ENCODE measurements at places on chromosomes 16 and 17.
A peak's percentile ranks its signal among the peaks of the same experiment; 100 is the strongest.

GRCh38 chr16:21116148-21116693, 34.4 kb downstream of the DNAH3 start:
- no peak for DNase-seq

GRCh38 chr17:78946631-78947030, 21.4 kb upstream of the TIMP2 start:
- no peak for DNase-seq

DNA sequence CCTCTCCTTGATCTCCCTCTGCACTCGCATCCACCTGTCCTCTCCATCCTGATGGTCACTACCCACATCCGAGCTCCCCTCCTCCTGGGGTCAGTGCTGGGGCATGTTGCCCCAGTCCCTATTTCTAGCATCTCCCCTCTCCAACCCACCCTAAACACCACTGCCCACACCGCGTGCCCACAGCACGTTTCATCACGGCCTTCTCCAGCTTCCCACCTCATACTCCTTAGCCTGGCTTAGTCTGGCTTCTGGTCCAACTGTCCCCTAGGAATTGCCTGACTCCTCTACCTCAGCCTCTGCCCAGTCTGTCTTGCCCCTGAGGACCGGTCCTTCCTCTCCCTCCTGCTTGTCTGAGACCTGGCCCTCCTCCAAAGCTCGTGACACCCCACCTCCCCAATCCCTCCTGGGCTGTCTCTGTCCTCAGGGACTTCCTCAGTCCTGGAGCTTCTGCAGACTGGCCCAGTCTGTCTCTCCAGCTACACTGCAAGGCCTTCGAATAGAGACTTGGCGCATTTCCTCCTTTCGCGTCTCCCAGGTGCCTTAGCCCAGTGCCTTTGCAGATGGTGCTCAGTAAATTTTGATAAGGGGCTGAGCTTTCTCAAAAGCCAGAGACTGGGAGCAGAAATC, 4.9 kb downstream of the ALOX15 start:
- DNase-seq: no peak

GRCh38 chr17:75034236-75034908, 12.4 kb downstream of the ATP5PD start:
- peak; percentile 47 for DNase-seq

GRCh38 chr17:17514361-17514992, 18.3 kb upstream of the RASD1 start:
- DNase-seq: no peak

- DNase-seq: no peak
Observed at GRCh38 chr16:10868104-10868595, 8.9 kb upstream of the CIITA start.

DNA sequence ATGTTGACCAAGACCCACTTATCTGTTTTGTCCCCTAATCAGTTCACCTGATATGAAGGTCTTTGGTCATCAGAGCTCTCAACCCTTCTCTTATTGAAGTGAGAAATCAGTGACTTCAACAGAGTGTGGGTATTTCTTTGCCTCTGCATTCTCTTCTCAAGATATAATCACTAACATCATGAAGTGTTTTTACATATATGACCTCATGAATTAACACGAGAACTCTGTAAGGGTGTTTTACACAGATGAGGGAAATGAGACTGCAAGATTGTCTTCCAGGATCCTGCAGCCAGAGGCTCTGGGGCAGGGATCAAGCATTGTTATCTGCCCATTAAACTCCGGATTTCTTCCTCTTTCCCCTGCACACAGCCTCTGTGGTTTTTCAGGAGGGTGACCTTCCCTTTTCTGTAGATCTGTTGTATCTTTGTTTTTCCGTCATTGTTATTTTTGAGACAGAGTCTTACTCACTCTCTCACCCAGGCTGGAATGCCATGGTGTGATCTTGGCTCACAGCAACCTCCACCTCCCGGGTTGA, 22.7 kb downstream of the LCMT1 start:
- DNase-seq: no peak

GRCh38 chr17:37830151-37830993, 85.5 kb upstream of the HNF1B start:
- DNase-seq: peak; percentile 88

- no peak for DNase-seq
Observed at GRCh38 chr16:732332-732731, 5.4 kb downstream of the HAGHL start.

- DNase-seq: no peak
Observed at GRCh38 chr16:77541165-77541564, 106.3 kb upstream of the ADAMTS18 start.

DNA sequence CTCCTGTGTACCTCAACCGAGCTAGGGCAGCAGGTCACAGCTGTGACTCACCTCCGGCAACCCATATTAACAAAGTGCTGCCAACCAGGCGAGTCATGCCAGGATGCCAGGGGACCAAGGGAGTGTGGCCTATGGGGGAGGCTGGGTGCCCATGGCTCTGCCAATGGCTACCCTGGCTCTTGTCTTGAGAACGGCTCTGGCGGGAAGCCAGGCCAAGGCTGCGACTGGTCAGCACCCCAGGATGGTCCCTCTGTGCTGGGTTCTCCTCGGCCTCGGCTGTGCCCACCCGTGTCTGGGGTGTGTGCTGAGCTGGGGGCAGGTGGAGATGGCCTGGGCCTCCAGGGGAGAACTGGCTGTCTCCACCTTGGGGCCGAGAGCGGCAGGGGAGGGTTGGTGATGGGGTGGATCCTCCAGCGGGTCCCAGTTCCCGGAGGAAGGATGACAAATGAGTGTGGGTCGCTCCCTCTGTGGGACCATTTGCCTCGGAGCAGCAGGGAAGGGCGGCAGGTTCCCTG, 75.8 kb downstream of the MRC2 start:
- no peak for DNase-seq

- no peak for DNase-seq
Observed at GRCh38 chr16:87740909-87741424, 24.8 kb downstream of the KLHDC4 start.

- no peak for DNase-seq
Observed at GRCh38 chr17:15109608-15110007, 155.5 kb downstream of the PMP22 start.

DNA sequence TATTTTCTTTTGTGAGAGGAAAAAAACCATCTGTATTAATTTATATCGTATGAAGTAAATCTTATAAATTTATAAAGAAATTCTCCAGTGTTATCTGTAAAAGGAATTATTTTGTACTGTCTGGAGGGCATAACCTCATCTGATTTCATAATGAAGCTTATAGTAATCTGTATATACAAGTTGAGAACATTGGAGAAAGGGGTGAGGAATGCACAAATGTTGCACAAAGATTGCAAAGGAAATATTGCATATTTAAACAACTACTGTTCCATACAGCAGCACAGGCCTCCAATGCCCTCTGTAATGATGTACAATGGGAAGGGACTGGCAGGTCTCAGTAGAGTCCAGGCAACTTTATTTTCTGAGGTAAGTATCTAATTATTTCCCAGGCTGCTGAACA, 50.8 kb upstream of the KCNJ16 start:
- no peak for DNase-seq

- DNase-seq: no peak
Observed at GRCh38 chr17:63589646-63590045, 11.0 kb upstream of the TACO1 start.

DNA sequence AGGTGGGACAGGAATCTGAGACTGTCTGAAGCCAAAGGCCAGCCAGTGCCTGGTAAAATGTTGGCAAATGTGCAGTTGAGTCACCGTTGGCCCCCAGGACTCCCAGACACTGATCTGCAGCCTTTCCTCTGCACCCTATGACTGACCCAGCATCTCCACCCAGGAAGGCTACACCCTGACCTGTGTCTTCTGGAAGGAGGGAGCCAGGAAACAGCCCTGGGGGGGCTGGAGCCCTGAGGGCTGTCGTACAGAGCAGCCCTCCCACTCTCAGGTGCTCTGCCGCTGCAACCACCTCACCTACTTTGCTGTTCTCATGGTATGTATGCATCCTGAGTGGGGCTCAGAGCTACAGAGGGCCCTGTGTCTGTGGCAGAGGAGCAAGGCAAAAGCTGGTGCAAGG, 24.0 kb downstream of the ADGRG5 start:
- DNase-seq: no peak

GRCh38 chr17:63075969-63076368, 109.9 kb downstream of the TANC2 start:
- DNase-seq: no peak

DNA sequence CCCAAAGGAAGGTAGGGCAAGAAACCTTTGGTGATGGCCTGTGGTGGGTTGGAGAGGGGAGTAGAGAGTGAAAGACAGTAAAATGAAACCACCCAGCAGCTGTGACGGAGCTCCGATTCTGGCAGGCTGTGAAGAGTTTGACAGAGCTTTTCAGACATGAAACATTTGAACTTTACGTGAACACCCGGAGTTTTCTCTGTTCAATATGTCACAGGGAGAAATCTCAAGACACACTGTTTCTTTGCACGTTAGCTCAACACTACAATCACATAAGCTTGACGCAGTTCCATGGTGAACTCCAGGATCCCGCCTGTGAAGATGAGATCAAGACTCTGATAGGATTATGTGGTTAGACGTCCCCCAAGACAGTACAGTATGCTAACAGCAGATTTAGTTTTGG, 79.6 kb upstream of the CDH11 start:
- DNase-seq: no peak

GRCh38 chr16:54930869-54931119, 129 bp downstream of the IRX5 start:
- DNase-seq: no peak

DNA sequence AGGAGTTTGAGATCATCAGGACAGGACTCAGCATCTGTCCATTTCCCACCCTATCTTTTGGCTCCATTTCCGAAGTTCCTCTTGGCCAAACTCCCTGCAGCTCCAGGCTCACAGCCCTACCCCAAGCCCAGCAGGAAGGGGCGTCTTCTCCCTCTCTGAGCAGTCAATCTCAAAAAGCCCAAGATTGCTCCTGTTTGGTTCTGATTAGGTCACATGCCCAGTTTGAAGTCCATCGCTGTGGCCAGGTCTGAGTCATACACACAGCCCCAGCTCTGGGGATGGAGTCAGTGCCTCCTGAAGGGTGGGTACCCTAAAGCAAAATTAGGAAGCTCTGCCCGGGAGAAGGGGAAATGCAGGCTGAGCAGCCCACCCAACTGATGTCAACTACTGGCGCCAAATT, 23.9 kb downstream of the SNX20 start:
- DNase-seq: no peak

DNA sequence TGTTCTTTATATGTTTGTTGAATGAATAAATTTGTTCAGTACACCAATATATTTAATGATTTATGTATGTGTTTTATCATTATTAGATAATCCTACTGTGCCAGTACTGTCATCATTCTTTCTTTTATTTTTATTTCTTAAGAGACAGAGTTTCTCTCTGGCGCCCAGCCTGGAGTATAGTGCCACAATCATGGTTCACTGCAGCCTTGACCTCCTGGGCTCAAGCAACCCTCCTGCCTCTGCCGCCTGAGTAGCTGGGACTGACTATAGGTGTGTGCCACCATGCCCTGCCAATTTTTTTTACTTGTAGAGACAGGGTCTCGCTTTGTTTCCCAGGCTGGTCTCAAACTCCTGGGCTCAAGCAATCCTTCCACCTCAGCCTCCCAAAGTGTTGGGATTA, 41.8 kb downstream of the PAFAH1B1 start:
- no peak for DNase-seq

GRCh38 chr16:69890114-69890891, 60.8 kb upstream of the CLEC18A start:
- peak; percentile 28 for DNase-seq

GRCh38 chr17:7838090-7839075, 4.4 kb downstream of the KDM6B start:
- peak; percentile 42 for DNase-seq

DNA sequence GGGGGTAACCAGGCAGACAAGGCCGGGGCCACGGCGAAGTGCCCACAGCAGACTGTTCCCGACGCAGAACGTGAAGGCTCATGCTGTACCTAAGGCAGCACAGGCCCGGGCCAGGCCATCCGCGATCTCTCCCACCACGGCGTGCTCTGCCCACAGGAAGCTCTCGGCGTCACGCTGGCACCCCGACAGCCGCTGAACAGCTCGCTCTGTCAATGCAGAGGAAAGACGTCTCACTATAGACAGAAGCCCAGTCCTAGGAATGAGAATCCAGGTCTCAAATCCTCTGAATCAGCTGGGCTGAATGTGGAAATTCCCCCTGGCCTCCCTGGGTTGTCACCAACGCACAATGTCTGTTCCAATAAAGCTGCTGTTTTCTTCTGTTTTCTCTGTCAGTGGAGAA, 21.4 kb downstream of the SERPINF1 start:
- no peak for DNase-seq

DNA sequence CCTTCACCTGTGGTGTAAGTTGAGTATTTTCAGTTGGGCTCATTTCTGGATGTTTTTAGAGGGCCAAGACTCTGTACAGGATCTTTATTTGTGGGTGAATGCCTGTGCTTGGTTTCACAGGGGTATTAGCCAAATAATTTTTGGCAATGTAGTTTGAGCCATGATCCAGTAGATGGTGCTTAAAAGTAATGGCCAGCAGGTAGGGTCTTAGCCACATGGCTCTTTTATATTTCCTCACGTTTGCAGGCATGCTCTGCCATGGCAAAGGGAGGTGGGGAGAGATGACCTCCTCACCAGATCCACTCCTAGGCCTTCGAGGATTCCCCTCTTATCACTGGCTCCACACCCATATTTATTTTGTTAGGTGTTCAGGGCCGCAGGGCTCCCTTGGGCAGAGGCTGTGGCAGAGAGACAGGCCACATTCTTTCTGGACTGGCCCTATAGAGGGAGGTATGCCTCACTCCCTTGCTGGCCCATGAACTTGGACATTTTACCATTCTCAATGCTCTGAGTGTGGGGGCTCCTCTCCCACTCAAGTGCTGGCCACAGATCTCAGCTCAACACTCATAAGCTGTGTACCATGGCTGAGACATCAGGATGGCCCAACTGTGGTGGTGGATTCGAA, 417.1 kb downstream of the XYLT1 start:
- no peak for DNase-seq
